NCI-H2081 treated with DMSO at 0.1 percent for 48 hours (cell line): ENCODE measurements at places on chromosomes 5 and 9.

DNA sequence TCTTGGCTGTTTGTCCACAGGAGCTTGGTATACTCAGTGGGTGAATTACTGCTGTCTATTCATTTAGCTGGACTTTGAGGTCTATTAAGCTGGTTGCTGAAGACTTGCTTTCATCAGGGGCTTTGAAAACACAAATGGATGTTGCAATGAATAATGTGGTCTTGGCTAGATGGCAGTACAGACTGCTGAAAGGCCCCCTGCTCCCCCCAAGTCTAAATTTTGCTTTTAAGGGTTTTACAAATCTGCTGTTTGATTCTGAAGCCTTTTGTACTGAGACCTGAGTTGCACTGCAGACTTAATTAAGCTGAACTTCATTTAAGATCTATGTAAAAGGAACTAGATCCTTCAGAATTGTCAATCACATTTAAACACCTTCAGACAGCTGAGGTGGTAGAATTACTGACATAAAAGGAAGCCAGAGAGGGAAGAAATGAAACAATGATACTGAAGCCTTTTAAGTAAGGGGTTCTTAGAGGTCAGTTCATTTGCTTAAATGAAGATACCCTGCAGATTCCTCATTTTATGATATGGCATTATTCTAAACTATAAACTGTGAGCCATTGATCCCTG is 37.3 kb downstream of the KCTD16 start:
- no peak for DNase-seq

DNA sequence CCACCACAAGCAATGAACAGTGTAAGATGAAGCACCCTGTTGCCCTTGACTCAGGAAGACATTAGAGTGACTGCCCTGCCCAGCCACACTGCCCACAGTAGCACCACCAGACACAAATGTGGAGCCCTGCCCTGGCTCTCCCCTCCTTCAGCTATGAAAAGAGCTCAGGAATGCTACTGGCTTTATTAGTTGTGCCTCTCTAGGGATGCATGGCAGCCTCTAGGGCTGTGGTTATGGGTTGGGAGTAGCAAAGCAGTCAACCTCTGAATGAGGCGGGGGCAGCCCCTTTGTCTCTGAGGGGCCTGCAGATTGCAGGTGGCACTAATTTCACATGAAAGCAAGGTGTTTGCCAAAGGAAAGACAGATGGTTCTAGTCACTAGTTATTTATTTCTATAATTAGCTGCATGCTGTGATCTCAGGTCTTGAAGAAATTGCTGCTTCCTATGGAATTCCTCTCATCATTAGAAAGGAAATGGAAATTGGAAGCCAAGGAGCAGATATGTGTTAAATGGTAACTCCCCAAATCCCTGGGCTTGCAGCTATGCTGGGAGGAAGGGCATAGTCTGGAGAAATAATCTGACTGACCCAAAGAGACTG is 259.4 kb downstream of the TLR4 start:
- DNase-seq, result no peak

GRCh38 chr5:17024686-17025180 is 88.6 kb upstream of the MYO10 start:
- no peak for DNase-seq

GRCh38 chr9:98924946-98925820 is 18.5 kb upstream of the COL15A1 start:
- DNase-seq, result no peak

DNA sequence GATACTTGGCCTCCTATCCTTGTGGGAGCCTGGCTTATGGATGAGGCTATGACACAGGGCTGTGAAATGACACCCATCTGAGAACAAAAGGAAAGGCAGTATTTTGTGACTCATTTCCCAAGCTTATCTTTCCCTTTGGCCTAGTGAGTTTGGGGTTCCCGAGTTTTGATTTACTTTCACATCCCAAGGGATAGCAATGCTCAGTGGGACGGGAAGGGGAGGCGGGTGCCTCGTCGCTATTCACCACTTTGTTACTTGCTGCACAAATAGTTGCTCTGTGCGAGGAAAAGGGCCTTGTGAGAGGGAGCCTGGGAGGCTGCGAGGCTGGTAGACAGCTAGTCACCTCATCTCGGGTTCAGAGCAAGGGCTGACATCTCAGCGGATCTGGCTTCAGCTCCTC is 59.1 kb upstream of the ENTREP1 start:
- DNase-seq, result no peak

DNA sequence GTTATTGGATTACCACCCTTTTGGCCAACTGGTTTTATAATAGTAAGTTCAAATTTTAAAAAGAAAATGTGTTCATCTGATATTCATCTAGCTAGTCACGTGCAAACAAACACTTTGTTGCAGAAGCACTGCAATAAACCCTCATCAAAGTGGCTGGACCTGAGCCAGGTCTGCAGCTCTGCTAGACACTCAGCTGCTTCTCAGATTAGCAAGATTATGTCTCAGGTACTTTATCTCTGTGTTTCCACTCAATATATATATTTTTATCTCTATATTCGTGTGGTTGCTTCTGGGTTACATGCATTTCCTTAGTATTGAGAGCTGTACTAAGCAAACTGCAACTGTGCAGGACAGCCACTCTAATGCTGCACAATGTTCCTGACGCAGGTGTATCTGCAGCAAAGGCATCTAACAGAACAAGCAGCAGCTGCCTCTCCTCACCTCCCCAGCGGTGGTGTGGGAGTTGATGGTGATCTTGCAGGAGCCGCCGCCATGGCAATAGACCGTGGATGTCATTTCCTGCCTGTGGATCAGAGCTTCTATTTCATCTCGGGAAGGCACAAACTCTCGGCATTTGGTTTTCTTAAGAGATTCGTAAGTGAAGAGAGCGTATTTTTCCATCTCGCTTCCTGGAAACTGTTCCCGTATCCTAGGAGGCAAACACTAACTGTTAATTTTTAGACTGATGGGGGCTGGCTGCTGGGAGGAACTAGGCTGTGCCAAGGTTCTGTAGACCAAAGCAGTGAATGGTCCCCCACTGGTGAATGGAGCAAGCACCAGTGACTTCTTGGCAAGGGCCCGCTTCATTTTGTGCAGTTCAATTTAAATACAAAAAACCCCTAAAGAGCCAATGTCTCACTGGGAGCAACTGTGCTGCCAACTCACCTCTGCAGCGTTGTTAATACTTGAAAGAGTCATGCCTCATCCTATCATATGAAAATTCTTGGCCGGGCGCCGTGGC is 56.7 kb upstream of the RETREG1 start:
- no peak for DNase-seq
